ENCODE measurements at places on chromosomes 7 and 10.

DNA sequence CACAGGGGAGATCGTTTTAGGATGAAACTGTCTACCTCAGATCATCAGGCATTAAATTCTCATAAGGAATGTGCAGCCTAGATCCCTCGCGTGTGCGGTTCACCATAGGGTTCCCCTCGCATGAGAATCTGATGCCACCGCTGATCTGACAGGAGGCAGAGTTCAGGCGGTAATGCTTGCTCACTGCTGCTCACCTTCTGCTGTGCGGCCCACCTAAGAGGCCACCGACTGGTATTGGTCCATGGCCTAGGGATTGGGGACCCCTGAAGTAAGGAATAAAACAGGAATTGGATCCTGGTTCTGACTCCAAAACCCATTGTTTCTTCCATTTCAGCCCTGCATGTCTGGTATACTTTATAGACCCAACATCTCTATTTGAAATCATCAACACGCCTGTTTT, 4.1 kb downstream of the NOD1 start:
- DNase-seq: no peak

- DNase-seq: no peak
Measured at GRCh38 chr10:22335173-22335933, 9.9 kb upstream of the SPAG6 start.

DNA sequence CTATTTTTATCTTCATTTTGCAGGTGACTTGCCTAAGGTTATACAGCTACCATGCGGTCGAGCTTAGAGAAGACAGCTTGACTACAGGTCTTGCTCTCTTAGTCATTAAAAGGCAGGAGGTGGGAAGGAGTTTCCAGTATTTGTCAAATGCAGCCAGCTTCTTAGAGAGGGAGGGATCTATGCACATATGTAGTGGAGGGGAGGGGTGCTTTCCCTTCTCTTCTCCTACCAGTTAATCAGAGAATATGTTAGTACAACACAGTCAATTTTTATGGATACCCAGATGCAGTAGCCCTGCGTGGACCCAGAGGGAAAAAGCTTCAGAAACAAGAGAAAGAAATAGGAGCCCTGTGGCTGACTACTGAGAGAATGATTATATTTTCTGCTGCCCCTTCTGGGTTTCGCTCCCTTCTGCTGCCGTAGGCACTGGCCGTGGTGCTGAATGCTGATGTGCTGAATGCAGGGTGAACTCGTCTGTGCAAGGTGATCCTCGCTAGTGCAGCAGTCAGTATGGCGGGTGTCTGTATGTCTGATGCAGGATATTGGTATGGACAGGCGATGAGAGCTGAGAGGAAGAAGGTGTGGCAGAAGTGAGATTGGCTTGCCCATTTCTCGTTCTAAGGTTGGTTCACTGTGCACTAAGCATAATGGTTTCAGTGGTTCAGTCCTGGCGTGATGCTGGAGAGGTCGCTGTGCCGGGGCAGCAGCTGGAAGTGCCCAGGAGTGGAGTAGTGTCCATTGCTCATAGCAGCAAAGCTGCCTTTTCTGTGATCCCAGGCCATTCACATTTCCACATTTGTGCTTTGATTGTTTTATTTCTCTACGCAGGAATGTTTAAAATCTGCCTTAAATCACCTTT, 189.2 kb upstream of the PODXL start:
- no peak for DNase-seq

GRCh38 chr7:66348959-66349358, 143.8 kb downstream of the TPST1 start:
- no peak for DNase-seq

All from GM04503 (cell line).